ENCODE measurements at places on chromosomes 12 and 14.

- no peak for DNase-seq
Measured at GRCh38 chr14:75851574-75851866, 130.3 kb downstream of the TGFB3 start.

- no peak for DNase-seq
Measured at GRCh38 chr12:50082644-50083043, 2.5 kb upstream of the SMARCD1 start.

GRCh38 chr12:119444462-119445044 lies 110.0 kb downstream of the CCDC60 start:
- DNase-seq = no peak

DNA sequence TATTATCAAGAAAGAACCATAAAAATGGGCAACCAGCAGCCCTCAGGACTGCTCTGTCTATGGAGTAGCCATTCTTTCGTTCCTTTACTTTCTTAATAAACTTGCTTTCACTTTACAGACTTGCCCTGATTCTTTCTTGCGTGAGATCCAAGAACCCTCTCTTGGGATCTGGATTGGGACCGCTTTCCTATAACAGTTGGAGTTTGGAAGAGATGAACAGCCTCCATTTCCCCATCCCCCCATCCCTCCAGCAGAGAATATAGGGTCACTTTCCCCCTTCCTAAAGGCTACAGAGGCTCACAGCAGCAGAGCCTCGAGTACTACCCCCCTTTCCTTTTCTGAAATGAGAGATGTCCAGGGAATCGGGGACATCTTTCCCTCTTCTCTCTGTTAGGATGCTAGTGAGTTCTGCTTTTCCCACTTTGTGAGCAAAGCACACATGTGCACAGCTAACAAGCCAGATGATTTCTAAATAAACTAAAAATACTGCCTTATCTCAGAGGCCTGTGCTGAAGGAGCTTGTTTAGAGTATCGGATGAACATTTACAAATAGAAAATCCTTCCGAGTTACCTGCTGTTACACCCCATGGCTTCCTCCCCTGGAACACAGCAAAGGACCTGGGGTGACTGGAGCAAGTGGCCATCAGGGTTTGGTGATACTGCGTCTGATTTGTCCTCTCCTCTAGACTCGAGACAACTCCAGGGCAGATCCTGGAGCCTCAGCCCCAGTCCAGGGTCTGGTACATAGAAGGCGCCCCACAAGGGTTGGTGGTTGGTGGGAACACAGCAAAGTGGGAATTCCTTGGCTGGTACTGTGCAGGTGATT lies 144.2 kb downstream of the SLC38A6 start:
- no peak for DNase-seq

DNA sequence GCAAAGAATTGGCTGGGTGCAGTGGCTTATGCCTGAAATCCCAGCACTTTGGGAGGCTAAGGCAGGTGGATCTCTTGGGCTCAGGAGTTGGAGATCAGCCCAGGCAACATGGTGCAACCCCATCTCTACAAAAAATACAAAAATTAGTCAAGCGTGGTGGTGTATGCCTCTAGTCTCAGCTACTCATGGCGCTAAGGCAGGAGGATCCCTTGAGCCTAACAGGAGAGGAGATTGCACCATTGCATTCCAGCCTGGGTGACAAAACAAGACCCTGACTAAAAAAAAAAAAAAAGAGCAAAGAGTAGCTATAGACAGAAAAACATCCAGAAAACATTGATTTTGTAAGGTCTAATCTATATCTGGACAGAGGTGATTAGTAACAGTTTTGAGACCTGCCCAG lies 25.0 kb downstream of the KIF21A start:
- DNase-seq = no peak

- DNase-seq = no peak
Measured at GRCh38 chr14:75926431-75927115, 55.2 kb downstream of the TGFB3 start.

- DNase-seq = no peak
Measured at GRCh38 chr12:108390495-108391203, 51.5 kb upstream of the CMKLR1 start.

Measured in nucleus accumbens (tissue), 56 donors.